ENCODE measurements at places on chromosomes 16 and 17.
A peak's percentile ranks its signal among the peaks of the same experiment; 100 is the strongest.

DNA sequence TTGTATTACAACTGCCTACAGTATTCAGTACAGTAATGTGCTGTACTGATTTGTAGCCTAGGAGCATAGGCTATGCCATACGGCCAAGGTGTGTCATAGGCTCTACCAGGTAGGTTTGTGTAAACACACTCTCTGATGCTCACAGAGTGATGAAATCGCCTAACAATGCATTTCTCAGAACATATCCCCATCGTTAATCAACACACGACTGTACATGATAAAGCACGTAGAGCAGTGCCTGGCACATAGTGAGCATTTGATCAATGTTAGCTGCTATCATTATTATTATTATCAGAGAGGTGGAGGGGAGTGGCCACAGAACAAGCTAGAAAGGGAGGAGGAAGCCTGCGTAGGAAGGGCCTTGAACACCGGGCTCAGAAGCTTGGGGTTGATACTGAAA is 81.1 kb upstream of the LHX1 start:
- no peak for DNase-seq

- DNase-seq = peak; percentile 79
These were observed 133.8 kb upstream of the PLCG2 start for GRCh38 chr16:81645266-81645694.

DNA sequence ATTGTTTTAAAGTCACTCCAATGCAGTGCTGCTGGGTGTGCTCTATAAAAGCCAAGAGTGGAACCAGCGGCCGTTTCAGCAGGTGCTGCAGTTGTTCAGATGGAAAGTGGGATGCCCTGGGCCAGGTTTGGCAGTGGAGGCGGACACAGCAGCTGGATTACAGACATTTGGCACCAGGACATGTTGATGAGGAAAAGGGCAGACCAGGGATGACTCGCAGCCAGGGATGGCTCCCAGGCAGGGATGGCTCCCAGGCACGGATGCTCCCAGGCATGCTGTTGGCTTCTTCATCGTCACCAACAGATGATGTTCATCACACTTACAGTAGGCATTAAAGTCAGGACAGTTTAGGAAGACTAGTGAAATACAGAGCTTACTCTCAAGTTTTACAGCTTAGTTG is 10.0 kb downstream of the GAN start:
- no peak for DNase-seq

DNA sequence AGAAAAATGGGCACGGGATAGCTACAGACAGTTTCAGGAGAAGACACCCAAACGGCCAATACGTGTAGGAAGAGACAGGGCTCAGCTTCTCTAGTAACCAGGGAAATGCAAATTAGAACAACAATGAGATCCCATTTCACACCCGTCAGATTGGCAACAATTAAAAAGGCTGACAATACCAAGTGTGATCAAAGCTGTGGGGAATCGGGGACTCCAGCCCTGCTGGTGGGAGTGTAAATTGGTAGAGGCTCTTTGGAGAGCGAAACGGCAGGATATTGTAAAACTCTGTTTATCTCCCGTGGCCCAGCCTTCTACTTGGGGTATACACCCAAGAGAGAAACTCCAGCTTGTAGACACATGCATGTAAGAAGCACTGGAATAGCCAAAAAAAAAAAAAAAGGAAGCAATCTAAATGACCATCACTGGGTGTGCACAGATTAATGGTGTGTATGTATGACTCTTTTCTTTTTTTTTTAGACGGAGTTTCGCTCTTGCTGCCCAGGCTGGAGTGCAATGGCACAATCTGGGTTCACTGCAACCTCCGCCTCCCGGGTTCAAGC is 27.5 kb downstream of the MYBBP1A start:
- no peak for DNase-seq

DNA sequence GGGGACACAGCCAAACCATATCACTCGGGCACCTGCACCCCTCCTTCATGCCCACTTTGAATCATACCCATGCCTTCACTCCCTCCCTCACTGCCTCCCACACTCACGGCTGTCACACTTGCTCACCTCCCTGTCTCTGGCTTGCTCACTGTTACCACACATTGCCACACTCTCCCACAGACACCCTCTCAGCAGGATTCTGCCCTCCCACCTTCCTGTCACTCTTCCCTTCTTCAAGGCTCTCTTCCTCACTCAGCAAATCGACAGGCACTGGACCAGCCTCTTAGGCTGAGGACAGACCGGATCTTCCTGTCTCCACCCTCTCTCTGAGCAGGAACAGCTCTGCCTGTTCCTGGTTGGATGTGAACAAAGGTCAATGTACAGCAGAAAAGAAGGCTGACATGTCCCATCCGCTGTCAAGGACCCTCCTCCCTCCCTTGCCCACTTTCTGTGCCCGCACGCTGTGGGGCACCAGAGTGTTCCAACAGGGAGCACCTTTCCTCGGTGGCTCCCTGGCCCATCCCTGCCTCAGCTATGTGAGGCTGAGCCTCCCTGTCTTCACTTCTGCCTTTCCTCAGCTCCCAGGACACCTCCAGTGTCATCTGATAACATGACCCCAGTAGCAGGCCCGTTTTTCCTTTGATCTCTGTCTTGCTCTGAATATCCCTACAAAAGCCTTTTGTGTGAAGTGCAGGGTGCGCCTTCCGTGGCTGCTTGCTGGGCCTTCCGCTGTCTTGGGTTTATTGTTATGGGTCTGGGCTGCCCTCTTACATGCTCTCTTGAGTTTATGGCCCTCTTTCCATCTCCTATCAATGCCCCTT is 47.0 kb downstream of the CCDC182 start:
- no peak for DNase-seq
